Right atrium auricular region (tissue), 2 donors: ENCODE measurements at places on chromosomes 1 and 21.

GRCh38 chr1:231748760-231749415, 122.3 kb downstream of the DISC1 start:
- no peak for DNase-seq

GRCh38 chr1:210021145-210021860, 83.3 kb downstream of the SYT14 start:
- DNase-seq, result no peak

DNA sequence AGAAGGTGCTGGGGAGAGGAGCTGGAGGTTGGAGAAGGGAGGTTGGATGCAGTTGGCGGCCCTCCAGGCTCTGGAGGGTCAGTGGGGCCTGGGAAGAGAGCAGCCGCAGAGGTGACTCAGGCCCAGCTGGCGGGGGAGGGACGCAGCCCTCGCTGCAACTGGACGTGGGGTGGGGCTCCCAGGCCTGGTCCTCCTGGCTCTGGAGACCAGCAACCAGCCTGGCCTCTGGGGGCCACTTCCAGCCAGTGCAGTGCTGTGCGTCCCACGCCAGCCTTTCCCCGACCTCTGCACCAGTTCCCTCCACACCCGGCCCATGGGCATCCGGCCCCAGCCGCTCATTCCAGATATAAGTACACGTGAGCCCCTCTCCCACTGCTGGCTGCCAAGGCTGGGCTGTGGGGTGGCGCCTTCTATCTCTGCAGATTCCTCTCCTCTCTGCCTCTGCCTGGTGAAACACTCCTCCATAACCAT, 38.0 kb upstream of the COL18A1 start:
- DNase-seq, result peak; percentile 79

GRCh38 chr21:26096494-26097371, 73.8 kb downstream of the APP start:
- no peak for DNase-seq

DNA sequence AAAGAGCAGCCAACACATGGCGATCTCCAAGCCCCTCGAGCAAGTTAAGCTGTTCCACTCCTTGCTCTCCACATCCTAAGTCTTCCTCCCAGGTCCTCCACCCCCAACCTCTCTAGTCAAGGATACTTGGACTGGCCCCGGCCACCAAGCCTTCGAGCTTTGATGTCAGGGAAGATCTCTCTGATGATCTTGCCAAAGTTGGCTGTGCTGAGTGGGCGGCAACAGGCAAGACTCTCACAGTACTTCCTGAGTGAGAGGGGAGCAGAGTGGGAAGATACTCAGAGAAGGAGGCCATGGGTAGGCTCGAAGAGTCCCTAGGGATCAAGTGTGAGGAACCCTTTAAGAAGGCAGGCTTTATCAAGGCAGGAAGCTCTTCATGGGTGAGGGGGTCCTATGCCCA, 2.8 kb downstream of the RFX5 start:
- DNase-seq, result no peak

- DNase-seq, result no peak
These were observed 33.9 kb upstream of the PUM1 start for GRCh38 chr1:31099293-31100032.

DNA sequence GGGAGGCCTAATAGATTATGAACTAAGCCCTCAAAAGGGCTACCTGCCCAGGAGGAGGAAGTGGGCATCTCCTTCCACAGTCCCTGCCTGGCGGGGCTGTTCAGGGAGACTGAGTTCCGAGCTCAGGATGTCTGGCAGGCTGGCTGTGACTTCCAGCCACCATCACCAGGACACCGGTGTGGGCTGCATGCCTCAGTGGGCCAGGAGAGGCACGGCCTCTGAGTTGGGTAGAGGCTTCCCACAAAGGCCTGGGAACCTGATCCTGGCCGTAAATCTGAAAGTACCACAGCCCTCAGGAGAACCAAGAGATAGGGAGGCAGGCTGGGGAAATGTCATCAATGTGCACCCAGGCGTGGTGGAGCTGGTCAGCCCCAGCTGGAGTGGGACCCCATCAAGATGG, 29.1 kb downstream of the NTPCR start:
- peak; percentile 42 for DNase-seq

DNA sequence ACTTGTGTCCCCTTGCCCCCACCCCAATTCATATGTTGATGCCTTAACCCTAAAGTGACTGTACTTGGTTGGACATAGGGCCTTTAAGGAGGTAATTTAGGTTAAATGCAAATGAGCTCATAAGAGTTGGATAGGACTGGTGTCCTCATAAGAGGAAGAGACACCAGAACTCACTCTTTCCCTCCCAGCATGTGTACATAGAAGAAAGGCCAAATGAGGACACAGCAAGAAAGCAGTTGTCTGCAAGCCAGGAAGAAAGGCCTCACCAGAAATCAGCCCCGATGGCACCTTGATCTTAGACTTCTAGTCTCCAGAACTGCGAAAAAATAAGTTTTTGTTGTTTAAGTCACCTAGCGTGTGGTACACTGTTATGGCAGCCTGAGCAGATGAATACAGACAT, 45.5 kb downstream of the RAB3GAP2 start:
- DNase-seq, result no peak

DNA sequence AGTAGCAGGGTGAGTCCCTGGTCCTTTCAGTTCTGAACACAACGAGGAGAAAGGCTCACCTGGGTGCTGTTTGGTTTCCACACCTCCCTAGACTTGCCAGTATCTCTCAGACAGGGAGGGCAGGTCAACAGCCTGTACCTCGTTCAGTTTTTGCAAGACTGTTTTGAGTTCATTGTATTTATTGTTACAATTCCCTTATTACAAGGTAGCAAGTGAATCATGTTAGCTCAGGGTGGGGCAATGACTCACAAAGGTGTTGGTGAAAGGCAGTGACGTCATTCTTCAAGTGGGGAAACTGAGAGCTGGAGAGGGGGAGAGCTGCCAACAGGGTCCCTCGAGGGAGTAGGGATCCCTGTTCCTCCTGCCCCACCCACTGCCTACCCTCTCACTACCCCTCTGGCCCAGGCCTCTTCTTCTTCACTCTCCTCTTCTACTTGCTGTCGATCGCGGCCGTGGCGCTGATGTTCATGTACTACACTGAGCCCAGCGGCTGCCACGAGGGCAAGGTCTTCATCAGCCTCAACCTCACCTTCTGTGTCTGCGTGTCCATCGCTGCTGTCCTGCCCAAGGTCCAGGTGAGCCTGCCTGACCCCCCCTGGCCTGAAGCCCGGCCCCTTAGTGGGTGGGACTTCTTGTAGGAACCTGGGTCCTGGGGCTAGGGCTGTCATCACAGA, 13.4 kb downstream of the SERINC2 start:
- no peak for DNase-seq

DNA sequence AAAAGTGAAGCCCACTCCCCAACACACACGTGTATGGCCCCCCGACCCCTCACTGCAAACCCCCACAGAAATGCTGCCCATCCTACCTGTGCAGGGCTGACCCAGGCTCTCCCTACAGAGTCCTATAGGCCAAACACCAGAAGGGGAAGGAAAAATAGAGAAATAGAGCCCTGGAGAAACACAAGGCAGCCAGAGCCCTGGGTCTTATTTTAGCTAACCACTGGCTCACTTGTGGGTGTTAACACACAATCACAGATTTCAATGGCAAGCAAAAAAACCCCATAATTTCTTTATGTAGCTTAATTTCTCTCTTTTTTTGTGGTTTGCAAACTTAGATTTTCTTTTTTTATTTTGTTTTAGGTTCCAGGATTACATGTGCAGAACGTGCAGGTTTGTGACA, 989 bp upstream of the PIGR start:
- no peak for DNase-seq

DNA sequence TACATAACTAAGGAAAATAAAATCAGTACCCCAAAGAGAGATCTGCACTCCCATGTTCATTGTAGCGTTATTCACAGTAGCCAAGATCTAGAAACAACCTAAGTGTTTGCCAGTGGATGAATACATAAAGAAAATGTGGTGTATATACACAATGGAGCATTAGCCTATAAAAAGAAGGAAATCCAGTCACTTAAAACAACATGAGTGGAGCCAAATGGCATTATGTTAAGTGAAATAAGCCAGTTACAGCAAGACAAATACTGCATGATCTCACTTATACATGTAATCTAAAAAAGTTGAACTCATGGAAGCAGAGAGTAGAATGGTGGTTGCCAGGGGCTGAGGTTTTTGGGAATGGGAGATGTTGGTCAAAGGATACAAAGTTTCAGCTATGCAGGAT, 508.3 kb upstream of the B3GALT2 start:
- DNase-seq, result no peak

DNA sequence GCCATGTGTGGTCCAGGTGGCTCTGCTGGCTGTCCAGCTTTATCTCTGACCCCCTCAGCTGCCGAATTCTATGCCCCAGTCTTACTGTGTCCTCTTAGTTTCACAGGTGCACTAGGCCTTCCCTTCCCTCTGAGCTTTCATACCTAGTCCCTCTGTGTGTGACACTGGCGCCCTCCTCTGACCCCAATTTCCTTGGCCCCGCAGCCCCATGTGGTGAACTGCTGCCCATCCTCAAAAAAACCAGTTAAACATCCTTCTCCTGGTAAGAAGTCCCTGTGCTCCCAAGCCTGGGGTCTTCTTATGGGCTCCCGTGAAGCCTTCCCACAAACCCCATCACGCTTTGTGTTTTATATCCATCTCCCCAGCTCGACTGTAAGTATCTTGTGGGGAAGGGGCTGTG, 93.9 kb upstream of the TSPAN2 start:
- DNase-seq, result no peak

- DNase-seq, result no peak
These were observed 5.6 kb upstream of the ARF1 start for GRCh38 chr1:228076796-228077430.

DNA sequence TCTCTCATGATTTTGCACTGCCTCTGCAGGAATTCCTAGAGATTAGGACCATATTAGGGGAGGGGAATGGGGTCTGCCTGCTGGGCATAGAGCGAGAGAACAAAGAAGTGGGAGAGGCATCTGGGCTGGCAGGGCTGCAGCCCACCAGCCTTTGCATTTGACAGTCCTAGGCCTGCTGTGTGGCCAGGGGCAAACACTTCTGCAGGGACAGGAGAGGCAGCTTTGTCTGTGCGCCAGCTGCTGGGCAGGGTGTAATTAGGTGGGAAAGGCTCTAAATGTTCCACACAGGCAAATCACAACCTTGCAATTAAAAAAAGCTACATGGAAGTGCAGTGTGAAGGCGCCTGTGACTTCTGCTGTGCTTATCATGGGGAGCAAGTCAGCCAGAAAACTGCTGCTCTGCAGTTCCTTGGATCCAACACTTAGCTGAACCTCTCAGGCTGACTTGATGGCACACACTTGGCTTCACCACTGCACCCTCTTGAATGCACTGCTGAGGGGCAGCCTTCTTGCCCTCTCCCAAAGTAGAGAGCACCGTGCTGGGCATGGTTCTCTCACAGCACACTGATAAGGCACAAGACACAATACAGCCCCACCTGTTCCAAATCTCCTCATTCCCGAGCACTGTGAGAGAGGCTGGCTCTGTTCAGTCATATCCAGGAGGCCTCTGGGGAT, 73.6 kb upstream of the TLR5 start:
- DNase-seq, result no peak

DNA sequence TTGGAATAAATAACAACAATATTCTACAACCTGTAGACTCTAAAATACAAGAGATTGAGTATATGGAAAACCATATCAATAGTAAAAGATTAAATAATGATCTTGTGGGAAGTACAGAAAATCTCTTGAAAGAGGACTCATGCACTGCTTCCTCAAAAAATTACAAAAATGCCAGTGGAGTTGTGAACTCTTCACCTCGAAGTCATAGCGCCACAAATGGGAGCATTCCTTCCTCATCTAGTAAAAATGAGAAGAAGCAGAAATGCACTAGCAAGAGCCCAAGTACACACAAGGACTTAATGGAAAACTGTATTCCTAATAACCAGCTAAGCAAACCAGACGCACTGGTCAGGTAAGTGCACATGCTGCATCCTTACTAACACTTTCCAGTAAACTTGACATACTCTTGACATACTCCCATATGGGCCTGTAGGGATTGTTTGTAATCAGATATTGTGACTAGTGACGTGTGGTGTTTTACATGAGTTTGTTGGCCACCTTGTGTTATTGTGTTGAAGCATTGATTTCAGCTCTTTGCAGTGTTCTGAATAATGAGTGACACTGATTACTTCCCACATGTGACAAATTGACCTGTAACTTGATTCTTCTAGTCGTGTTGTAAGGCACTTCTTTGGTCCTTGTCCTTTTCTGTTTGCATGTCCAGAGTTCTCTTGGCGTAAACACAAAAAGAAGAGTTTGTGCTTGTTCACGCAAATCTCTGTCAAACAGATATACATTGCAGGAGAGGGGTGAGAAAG, 28.0 kb downstream of the MACO1 start:
- DNase-seq, result no peak

- DNase-seq, result no peak
These were observed 221.2 kb downstream of the CACNA1E start for GRCh38 chr1:181704546-181704945.
